GM20000 (cell line): ENCODE measurements at places on chromosomes 6 and 20.

DNA sequence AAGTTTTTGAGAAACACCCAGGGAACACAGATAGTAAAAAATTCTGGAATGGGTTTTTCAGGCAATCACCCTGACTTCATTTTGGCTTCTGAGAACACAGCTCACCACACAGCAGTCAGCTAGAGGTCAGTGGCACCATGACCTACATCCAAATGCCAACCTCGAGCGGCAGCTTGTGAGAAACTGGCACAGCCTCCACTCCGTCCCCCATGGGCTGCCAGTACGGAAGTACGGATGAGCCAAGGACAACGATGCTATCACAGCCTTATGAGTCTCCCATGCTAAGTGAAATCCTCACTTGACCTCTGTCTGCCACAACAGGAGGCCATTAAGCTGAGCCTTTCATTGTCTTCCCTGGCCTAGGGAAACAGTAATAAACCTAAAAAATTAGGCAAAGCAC lies 32.0 kb downstream of the KIF16B start:
- DNase-seq: no peak

- no peak for DNase-seq
These were observed 1.9 kb downstream of the RBBP8NL start for GRCh38 chr20:62425281-62426058.

- DNase-seq: no peak
These were observed 81.2 kb downstream of the SLC23A2 start for GRCh38 chr20:4920131-4920530.

DNA sequence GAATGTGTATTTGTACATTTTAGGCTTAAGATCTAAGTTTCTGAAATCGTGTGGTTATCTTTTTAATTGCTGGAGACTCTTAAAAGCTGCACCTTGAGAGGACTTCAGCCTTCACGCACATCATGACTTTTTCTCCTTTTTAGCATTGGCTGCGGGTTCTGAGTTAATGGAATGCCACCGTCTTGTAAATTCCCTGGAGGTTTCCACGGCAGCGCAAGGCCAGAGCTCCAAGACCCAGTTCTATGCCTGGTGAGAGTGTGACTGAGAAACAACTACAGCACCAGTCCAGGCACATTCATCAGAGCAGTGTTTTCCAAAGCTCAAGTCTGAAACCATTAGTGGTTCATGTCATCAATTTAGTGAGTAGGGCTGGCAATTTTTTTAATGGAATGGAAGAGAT lies 23.0 kb downstream of the PRR18 start:
- no peak for DNase-seq

DNA sequence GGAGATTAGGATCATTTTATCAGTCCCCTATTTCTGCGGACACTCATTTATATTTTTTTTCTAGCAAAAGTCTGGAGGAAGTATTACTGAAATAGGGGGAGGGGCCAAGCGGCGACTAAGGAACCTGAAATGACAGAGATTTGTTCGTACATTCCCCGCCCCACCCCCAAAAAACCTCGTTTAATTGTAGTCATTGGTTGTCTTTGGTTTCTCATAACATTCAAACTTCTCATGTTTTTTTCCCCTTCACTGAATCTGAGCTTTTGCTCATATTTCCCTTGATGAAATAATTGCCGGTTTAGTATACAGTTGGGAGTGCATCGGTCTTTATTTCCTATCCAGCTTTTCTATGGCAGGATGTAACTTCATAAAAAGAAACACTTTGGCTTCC lies 768 bp upstream of the FYN start:
- DNase-seq: peak; percentile 36

DNA sequence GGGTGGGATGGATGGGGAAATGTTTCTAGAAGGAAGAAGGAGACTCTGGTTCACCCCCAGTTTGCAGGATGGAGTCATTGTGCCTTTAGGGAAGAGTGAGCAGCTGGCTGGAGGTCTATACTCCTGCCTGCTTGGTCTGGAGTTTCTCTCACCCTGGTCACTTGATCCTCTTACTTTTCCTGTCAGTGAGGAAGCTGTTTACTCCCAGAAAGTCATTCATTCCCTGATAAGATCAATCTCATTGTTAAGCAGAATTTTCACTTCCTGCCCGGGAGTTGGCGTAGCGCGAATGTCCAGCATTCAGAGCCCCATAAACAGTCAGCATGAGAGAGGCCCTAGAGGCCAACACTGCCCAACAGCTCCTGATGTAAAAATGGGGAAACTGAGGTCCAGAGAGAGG lies 70.4 kb upstream of the SIRPA start:
- DNase-seq: no peak

DNA sequence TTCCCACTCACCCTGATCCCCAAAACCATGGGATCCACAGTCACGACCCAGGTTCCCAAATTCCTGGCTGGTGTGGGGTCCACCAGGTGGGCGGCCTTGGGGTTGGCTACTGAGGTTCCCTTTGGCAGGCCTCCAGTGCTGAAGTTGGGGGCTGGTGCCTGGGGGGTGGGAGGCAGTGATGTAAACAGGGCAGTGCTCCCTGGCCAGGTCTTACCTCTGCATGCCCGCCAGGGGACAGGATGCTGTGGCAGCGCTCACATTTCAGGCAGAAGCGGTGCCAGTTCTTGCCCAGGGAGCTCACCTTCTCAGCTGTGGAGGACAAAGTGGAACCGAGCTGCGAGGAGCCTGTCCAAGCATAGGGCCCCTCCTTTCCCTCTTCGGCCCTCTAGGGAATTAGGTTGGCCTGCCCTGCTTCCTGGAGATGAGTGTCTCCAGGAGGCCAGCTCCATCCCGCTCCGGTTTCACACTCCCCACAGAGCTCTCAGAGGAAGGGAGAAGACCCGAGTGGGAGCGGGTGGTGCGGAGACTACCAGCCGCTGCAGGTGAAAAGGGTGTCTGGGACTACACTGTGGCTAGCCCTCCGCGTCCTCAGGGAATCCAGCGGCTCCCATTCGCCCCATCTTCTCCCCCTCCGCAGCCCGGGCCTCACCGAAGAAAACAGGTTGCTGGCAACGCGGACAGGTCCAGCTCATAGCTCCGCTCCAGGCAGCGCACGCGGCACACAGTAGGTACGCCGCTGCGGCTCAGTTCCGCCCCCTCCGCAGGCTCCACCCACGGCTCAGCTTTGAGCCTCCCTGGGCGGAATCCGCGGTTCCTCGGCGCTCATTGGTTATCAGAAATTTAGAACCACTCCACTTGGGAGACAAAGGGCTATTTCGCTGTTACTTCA lies at the start of gene CRIP3:
Gene CRIP3 (minus strand): TSS at position 726 of the 889 bp plus-strand sequence. CDS start 34 bp downstream, at position 692.
- DNase-seq: peak; percentile 54

DNA sequence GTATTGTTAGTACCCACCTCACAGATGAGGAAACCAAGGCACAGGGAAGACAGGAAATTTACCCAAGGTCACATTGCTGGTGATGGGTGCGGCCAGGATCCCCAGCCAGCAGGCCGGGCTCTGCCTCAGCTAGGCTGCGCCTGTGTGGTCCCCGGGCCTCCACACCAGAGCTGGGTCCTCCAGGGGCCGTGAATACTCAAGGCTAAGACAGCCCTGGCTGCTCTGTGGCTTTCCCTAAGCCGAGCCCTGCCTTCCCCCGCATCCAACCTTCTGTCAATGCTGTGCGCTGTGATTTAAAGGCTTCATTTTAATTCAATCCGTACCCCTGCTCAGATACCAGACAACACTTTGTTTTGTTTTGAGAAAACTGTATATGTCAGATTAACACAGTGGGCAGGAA lies 246.7 kb downstream of the TTLL2 start:
- DNase-seq: no peak

GRCh38 chr6:46175446-46175845 lies 4.7 kb upstream of the ENPP5 start:
- DNase-seq: peak; percentile 63

GRCh38 chr6:34926655-34927054 lies 37.6 kb downstream of the ANKS1A start:
- no peak for DNase-seq

- no peak for DNase-seq
These were observed 53.8 kb downstream of the GINS1 start for GRCh38 chr20:25461281-25461650.

- DNase-seq: no peak
These were observed 1.0 kb downstream of the COL20A1 start for GRCh38 chr20:63293871-63294535.

DNA sequence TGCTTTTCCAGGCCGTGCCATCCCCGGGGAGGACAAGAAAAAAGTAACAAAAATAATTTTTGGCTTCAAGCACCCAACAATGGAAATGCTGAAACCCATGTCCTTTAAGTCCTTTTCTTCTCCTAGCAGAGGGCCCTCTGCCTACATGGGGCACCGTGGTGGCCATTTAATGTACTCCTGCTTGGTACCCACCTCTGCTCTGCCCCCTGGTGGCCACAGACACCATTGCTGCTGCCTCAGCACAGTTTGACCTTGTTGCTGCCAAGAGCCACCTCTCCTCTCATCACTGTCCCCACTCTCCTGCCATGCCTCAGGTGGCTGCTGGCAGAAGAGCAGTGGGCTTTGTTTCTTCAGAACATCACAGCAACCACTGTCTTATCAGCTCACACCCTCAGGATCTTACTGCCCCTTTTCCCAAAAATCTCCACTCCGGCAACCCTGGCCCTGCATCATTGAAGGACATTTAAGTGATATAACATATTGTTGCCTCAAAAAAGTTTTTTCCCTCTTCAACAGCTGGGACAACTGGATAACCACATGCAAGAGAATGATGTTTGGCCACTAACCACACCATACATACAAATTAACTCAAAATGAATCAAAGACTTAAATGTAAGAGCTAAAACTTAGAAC lies 12.9 kb upstream of the ARMC2 start:
- peak; percentile 75 for DNase-seq

DNA sequence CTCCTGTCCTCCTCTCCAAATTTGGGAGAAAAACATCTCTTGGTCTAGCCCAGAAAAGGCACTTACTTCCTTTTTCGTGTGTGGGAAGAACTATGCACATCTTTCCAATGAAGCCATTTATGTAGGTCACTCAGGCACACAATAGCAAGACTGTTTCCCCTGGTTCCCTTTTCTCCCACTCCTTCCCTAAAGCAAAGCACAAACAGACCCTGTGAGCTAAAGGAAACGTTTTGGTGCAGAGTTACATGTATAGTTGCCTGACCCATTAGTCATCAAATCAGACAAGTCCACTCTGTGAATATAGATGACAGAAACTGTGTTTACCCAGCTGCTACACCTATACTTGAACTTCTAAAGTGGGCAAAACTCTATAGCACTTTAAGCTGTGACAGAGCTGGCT lies 474.6 kb downstream of the COL12A1 start:
- no peak for DNase-seq

GRCh38 chr6:170134471-170135440 lies 156.1 kb downstream of the DLL1 start:
- no peak for DNase-seq
